Left kidney (tissue), 8 donors: ENCODE measurements at places on chromosomes 1 and 21. TPM values are rescaled to one million over a fixed set of nuclear protein-coding genes. Genes with fewer than 3 reads are reported as not detected.

DNA sequence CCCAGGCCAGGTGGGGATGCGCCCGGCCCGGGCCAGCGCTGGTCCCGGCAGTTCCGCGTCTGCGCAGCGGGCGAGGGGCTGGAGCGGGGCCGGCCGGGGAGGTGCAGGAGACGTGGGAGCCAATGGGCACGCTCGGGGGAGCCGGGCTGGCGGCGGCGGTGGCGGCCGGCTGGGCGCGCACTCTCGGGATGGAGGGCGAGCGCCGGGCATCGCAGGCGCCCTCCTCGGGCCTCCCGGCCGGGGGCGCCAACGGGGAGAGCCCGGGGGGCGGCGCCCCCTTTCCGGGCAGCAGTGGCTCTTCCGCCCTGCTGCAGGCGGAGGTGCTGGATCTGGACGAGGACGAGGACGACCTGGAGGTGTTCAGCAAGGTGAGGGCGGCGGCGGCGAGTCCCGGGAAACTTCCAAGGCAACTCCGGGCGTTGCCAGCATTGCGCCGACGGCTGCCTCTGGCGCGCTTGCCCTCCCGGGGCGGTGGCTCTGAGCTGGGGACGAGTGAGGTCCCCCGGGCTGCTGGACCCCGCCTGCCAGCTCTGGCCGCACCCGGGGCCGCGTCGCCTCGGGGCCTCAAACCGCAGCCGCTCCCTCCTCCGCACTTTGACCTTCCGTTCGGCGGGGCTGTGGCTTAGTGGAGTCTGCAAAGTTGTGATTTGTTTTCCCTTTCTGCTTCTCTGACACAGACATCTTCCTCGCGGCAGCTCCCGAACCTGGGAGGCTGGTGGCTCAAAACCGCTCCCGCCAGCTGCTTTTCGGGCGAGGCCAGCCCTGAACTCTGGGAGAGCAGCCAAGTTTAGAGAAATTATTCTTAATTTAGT lies at the start of gene SNX7:
Gene SNX7, plus strand, starts transcription at position 178 of the 812 bp plus-strand sequence. Its CDS starts 11 bp downstream, at position 189.
- DNase-seq: peak; percentile 74

GRCh38 chr21:31735511-31735992 lies 3.6 kb upstream of the SCAF4 start:
- no peak for DNase-seq

DNA sequence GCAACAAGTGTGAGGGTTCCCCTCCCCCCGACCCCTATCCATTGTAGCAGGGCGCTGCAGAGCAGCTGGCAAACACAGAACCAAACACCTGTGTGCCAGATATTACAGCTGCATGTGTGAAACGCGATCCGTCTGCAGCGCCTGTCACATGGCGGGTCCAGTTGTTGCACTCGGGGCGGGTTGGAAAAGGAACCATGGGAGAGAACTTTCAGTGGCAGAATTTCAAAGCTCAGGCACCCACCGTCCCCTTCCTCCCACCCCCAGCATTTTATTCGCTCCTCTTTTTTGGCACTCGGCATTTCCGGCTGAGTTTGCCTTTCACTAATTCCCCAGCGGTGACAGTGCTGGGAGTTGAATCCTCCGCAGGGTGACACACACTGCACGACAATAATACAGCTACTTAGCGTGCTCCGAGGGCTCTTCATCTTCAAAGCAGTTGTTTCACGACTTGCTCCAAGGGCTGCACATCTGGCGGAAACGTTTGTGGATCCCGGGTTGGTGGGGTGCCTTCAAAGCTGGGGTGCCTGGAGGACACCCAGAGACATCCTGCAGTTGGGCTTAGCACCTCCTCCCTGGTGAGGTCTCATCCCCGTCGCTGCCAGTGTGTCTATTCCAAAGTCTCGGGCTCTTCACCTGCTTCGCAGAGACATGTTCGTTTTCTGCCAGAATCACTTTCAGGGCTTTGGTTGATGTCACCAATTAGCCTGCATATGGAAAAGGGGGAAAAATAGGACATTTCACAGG lies 180.7 kb downstream of the ZBTB18 start:
- peak; percentile 46 for DNase-seq

DNA sequence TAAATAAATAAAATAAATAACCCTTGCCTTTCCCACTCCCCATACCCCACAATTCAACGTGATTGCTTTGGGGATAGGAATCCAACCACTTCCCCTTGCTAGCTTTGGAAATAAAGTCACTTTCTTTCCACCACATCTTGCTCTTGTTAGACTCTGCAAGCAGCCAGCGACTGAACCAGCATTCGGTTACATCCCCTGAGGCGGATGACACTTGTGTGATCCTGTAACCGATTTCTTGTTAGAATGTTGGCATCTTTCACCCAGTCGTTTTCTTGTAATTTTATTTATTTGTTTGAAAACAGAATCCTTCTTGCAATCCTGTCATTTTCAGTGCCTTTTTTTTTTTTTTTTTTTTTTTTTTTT lies 1.6 kb upstream of the IFNGR2 start:
- no peak for DNase-seq

- DNase-seq: no peak
These were observed 5.4 kb upstream of the PGBD5 start for GRCh38 chr1:230431527-230431926.

DNA sequence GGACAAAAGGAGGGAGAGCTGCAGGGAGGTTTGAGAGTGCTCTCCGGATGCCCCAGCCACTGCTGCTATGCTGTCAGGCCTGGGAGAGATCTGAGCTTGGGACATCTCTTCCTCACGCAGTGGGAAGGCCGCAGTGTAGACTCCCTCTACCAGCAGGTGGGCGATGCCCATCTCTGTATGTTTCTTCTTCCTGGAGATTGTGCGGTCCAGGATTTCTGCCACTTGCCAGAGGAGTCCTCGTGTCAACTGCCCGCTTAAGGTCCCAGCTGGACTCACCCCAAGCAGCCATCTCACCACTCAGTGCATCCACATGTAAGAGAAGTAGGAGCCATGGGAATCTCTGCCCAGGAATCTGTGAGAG lies 10.9 kb downstream of the CPLANE2 start:
- no peak for DNase-seq

DNA sequence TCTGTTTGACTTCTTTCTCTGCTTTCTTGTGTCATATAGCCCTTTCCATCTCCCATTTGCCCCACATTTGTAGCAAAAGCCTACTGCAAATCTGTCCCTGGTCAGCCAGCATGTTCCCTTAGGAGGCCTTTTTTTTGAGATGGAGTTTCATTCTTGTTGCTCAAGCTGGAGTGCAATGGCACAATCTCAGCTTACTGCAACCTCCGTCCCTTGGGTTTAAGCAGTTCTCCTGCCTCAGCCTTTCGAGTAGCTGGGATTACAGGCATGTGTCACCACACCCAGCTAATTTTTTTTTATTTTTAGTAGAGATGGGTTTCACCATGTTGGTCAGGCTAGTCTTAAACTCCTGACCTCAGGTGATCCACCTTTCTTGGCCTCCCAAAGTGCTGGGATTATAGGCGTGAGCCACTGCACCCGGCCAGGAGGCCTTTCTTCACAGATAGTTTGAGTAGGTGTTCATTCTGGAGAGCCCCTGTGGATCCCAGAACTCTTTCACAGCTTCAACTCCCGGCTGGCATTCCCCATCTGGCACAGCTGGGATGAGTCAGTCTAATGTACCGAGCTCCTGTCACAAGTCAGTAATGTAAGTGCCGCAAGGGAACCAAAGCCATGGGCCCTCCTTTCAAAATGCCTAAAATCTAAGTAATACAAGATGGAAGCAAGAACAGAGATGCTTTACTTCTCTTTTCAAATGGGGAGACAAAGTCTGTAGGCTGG lies 9.4 kb upstream of the NHLH1 start:
- no peak for DNase-seq

- DNase-seq: no peak
These were observed 28.5 kb downstream of the COA7 start for GRCh38 chr1:52669696-52670095.

- DNase-seq: no peak
These were observed 99.1 kb downstream of the PTPN14 start for GRCh38 chr1:214452152-214452784.

DNA sequence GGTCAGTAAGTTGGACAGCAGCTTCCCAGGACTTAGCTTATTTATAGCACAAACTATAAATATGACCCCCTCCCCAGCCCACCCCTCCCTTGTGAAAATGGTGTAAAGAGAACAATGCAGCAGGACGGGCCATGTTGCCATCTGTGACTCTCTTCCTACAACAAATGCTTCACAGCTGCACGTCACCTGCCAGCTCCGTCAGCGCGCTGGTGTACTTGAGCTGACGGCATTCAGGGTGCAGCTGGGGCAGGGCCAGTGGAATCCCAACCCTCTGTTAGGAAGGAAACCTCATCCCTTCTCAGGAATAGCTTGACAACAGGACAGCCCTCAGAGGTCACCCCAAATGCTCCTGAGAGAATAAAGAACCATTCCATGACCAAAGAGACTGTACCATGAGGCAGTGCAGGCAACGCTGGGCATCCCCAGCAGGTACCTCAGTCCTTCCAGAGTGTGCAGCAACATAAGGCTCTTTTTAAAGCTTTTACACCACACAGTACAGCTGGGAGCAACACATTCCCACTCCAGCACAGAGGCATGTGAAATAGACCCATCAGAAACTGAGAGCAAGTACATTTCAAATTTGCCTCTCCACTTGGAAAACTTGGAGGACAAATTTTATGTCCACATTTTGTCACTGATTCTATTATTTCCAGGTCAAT lies 85.0 kb downstream of the ATP1A1 start:
- no peak for DNase-seq

- DNase-seq: no peak
These were observed 150.0 kb downstream of the ADSS2 start for GRCh38 chr1:244301595-244302130.

DNA sequence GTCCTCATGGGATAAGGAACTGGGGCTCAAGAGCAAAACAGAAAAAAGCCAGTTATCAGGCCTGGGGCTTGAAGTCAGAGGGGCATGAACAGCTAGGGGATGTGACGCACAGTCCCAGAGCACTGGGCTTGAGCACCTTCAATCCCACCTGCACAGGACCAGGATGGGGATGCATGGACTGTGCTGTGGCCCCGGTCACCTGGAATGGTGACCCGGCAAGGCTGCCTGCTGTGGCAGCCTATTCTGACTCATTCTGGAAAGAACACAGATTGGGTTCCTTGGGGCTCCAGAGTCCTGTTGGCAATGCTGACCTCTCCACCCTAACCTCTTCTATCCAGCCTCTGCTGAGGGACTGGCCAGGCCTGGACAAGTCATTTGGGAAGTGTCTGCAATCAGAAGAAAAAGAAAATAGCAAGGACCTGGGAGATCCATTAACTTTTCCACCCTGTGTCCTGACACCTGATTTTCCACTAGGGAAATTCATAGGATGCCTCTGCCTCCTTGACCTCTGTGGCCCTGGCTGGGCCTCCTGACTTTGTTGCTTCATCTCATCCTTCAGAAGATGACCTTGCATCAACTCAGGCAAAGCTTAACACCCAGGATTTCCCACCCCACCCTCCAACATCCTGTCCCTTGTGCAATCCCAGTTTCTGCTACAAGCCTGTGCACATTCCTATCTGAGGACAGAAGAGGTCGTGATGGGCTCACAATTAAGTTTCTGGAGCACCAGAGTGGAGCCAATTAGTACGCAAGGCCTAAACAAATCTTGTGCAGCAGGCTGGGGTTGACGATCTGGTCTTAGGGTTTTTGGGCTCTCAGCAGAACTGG lies 17.9 kb upstream of the FMOD start:
- no peak for DNase-seq

DNA sequence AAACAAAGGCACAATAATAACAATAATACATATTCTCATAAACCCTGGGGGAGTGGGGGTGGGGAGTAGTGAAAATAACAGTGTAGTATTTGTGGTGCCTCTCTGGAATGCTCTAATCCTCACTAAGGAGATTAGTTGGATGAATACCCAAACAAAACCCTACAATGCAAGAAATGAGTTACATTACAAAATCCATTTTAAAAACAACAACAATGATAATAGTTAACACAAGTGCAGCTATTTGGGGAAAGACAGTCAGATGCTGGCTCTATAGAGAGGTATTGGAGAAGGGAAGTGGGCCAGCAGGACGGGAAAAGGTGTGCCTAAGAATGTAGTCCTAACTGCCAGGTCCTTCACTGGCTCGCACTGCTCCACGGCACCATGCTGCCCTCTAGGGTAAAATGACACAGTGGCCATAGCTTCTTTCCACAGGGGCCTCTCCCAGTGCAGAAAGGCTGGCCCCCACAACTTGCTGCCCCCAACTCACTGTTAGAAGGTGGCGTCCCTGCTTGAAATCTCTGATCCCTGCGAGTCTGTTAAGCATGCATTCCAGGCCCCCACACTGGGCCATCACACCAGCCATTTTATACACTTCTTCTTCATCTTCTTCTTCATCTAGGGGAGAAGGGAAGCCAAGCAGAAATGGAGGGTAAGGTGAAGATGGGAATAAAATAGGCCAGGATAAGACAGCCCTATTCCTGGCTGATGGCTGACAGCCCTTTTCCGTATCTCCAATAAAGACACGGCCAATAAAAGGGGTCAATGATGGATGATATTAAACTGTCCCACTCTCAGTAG lies 113.8 kb downstream of the UBR4 start:
- DNase-seq: no peak

DNA sequence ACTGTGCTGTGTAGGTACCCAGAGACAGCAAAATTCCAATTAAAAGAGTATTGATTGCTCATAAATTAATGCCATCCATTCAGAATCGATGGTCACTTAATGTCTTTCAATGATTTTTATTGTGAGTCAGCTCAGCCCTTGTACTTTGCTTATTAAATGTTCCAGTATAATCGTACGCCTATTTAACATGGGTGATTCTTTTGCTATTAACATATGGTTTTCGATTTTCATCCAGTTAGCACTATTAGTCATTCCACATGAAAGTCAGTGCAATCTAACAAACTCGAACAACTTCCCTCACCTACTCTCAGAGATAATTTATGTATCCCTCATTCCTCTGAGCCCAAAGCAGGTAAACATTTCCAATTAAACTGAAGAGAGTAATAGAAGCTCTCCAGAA lies 109.6 kb upstream of the APP start:
- DNase-seq: no peak

DNA sequence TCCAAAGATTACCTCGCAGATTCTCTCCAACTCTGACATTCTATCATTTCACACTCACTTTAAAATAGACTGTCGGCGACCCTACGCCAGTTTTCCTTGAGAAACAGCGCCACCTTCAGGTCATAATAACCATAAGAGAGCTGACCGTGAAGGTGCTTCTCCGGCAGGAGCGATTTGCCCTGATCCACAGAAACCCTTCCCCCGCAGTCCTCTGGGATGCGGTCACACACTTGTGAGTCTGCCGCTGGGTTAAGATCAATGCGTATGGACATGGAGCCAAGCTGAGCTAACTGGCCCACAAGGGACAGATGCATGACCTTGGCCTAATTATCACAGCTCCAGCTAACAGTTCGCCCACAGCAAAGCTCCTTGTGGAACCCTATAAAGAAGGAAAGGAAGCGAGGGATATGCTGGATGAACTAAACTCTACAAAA lies 32.8 kb upstream of the IFNAR2 start:
- peak; percentile 77 for DNase-seq

- DNase-seq: no peak
These were observed 29.8 kb downstream of the PKP1 start for GRCh38 chr1:201313086-201313485.

Gene CRYBG2
- 0.65 TPM for polyA plus RNA-seq

Gene ZNF593OS
- polyA plus RNA-seq: 1.4 TPM
